AG09309 (cell line): ENCODE measurements at places on chromosomes 5 and 9.

DNA sequence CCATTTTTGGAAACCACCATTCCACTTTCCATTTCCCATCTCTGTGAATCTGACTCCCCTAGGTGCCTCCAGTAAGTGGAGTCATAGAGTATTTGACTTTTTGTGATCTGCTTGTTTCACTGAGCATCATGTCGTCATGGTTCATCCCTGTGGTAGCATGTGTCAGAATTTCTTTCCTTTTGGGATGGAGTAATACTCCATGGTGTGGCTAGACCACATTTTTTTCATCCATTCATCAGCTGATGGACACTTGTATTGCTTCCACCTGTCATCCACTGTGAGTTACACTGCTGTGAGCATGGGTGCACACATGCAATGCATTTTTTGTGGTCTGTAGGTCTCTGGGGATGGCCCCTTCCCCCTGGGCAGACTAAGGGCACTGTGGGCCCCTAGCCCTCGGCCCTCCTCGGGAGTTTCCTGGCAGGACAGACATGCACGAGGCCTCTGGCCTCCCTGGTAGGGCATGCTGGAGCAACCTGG lies 115.9 kb downstream of the GADD45G start:
- no peak for DNase-seq

- DNase-seq = no peak
Observed at GRCh38 chr5:1014781-1015221, 6.2 kb downstream of the NKD2 start.

DNA sequence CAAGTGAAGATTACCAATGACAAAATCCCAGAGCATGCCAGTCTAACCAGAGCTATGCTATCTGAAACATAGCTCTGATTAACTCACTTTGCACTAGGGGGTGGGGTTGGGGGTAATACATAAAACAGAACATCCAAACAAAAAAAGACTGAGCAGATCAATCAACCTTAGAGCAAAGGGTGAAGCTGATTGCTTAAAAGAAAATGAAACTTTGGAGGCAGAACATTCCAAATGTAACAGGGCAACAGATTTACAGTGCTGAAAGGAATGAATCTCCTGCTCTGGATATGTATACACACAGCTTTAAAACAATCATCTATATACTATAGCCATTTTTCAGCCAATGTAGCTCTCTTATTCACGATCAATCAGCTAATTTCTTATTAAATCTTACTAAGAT lies 4.9 kb downstream of the IL6ST start:
- no peak for DNase-seq

DNA sequence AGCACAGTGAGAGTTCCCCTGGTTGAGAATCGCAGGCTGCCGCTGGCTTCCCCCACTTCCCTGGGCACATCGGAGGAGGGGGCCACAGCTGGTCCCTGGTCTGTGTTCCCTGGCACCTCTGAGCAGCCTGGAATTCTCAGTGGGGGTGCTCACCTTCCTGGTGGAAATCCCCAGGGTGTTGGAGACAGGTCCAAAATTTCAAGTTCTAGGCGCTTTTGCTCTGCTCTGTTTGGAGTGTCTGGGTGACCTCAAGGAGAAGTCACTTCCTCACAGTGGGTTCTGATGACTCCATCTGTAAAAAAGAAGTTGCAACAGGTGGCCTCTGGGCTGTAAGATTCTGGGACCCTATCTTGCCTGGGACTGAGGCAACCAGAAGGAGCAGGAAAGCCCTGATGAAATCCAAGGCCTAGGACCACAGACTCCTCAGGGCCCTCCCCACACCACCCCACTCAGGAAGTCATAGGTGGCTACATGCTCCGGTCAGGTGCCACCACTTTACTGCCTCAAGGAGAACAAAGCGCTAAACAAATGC lies at the start of gene TRAF1:
TRAF1 (minus strand) TSS at position 400 of the 532 bp plus-strand sequence. CDS start 721 bp downstream, outside the sequence.
- DNase-seq = no peak

GRCh38 chr9:77883846-77884771 lies 147.5 kb downstream of the GNAQ start:
- DNase-seq = no peak

DNA sequence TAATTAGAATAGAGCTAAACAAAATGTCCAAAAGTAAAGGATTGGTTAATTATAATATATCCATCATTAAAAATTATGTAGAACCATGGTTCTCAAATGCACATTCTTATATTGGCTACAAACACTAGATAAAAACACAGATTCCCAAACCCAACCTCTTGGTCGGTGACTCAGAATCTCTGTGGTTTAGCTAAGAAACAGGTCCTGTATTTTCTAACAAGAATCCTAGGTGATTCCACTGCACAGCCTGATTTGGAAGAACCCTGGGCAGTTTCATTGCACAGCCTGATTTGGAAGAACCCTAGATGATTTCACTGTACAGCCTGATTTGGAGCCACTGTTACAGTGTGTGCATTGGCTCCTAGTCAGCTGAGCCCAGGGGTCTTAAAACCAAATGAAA lies 67.9 kb downstream of the KIAA1958 start:
- DNase-seq = no peak

- no peak for DNase-seq
Observed at GRCh38 chr5:1876660-1877064, 6.1 kb downstream of the IRX4 start.

DNA sequence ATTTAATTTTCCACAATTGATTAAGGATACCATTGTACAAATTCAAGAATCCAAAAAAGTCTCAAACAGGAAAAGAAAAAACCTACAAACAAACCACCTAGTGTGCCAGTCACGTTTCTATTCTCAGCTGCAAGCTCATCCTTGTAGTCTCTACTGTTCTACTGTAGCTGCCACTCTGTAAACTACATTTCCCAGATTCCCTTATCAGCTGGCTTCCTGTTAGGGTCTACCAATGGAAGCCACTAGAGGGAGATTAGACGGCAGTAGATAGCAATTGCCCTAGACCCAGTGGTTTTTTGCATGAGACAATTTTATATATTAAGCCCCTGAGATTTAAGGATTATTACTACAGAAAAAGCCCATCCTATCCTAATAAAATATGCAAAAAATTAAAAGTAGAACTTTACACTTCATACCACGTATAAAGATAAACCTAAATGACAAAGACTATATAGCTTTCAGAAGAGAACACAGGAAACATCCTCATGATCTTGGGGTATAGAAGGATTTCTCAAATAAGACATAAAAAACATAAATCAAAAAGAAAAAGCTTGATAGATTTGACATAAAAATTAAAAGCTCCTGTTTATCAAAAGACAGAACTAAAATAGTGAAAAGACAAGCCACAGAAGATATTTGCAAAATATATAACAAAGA lies 37.4 kb downstream of the P4HA2 start:
- peak; percentile 52 for DNase-seq

DNA sequence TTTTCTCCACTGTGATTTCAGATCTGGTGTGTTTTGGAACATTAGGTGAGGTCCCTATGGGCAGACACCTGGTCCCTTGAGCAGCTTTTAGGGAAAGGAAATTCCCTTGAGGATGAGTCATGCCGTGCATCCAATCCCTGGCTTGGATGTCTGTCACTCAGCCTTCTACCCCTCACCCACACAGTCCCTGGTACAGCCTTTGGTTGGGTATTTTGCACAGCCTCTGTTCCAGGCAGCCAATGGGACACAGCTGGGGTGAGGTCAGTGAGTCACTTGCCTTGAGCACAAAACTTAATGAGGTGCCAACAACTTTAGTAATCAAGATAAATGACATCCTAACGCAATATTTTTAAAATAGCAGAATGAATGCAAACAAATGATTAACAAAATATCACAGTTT lies 22.7 kb upstream of the SVEP1 start:
- DNase-seq = no peak

- no peak for DNase-seq
Observed at GRCh38 chr9:129301941-129302340, 123.9 kb upstream of the IER5L start.

GRCh38 chr5:40649463-40650030 lies 30.2 kb upstream of the PTGER4 start:
- DNase-seq = no peak
